ENCODE measurements at places on chromosomes 4 and X.

GRCh38 chrX:13372203-13372980, 52.5 kb upstream of the ATXN3L start:
- no peak for DNase-seq

GRCh38 chrX:135295238-135295943, 13.9 kb upstream of the ETDC start:
- DNase-seq, result peak; percentile 76

DNA sequence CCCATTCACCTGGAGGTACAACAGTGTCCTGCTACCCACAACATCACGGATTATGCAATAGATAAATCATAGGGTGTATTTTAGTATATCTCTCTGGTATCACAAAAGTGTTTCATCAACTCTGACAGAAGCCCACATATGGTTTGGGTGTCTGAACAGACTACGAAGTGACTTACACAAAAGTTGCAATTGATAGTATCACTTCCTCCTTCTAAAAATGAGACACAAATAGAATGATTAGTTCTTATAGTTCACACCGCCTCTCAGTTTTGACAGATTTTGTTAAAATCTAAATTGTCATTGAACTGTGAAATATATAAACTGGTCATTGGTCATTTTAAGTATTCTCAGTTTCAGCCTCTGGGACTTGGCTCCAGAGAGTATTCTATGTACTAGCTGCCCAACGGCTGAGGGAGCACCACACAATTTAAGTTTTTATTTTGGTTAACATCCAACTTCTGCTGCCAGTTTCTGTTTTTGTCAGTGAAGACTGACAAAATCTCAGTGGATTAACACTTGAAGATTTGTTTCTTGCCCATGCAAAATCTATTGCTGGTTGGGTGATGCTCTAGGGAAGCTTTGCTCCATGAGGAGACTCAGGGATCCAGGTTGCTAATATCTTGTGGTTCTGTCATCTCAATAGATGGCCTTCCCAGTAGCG, 113.8 kb upstream of the PUDP start:
- no peak for DNase-seq

DNA sequence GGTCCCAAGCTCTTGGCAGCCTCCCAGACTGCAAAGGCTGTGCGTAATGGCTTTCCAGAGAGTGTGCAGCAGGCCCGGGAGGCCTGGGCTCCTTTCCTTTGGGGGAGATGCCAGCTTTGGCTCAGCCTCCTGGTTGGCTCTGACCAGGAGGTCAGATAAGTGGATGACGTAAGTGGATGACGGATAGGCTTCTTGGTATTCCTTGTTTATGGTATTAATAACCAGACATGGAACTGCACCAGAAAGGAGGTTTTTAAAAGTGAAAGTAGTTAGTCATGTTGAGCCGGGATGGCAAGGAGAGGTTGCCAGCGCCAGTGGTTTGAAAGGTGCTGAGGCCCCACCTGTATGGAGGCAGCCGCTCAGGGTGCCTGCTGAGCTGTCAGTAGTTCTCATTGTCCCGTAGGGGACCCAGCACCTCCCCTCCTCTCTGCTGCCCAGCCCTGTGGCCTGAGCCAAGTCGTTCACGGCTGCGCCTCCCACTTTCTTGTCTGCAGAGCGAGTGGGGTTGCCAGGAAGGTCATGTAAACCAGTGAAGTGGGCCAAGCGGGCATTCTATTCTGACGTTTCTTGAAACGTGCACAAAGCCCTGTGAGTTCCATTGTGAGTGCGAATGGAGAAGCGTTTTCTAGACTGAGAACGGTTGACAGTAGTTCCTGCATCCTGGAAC, 28.7 kb upstream of the STOX2 start:
- DNase-seq, result no peak

GRCh38 chrX:153521034-153521433, 3.6 kb downstream of the ATP2B3 start:
- no peak for DNase-seq

DNA sequence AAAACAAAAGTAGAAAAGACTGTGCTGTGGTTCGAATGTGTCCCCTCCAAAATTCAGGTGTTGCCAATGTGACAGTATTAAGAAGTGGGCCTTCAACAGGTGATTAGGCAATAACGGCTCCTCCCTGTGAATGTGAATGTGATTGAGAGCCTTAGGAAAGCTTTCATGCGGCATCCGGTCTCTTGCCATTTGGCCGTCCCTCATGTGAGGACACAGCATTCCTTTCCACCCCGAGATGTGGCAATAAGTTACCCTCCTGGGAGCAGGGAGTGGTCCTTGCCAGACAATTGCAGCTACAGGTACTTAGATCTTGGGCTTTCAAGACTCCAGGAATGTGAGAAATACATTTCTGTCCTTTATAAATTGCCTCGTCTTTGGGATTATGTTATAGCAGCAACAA, 129.3 kb downstream of the CPEB2 start:
- no peak for DNase-seq

- no peak for DNase-seq
Observed at GRCh38 chr4:41262198-41262597, 5.5 kb downstream of the UCHL1 start.

DNA sequence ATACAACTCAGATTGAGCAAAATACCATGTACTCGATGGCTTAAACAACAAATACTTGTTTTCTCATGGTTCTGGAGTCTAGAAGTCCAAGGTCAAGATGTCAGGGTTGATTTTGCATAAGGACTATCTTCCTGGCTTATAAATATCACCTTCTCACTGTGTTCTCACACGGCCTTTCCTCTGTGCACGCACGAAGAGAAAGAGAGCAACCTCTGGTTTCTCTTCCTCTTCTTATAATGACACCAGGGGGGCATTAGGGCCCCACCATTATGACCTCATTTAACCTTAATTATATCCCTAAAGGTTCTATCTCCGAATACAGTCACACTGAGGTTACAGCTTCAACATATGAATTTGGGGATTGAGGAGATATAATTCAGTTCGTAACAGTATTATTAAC, 504.0 kb downstream of the MAGEE1 start:
- DNase-seq, result no peak

DNA sequence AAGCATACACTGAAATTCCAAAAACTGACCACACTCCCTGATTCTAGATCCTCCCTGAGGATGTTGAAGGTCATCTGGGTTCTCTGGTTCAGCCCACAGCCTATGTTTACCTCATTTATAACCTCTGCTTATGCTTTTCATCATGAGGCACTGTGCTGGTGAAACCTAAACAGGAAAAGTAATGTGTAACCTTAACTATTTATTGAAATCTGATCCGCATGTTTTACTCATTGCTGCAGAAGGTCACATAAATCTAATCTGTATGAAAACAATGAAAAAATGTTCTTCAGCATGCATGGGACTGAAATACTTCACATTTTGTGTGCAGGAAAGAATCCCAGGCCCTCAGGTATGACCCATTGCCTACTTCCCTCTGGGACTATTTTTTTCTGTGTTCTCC, 30.3 kb downstream of the UCHL1 start:
- DNase-seq, result no peak

DNA sequence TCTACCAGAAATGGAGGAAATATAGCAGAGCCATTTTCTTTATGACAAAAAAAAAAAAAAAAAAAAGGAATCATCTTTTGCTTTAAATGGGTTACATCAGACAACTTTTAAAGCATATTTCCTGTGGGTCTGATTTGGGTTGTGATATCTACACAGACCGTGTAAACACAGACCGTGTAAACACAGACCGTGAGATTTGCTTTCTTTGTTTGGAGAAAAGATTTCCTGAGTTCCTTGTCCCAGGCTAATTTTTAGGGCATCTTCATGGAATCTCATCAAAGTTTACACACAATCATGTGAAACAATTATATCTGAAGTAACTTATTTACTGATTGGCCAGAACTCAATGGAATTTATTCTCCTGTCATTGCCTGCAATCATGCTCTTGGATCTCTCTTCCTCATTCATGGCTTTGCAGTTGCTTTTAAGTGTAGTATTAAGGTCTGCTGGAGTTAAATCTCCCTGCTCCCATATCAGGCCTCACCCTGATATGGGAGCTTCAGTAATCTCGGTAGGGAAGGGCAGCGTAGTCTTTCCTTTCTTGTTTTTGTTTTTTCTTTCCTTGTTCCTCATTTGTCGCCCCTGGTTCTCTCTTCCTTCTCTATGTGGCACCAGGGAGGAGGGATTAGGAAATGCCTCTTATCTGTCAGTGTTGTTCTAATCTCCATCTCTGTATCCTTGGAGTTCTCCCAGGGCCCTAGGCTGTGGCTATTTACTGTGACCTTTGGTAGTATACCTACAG, 248.6 kb upstream of the JADE1 start:
- DNase-seq, result no peak

DNA sequence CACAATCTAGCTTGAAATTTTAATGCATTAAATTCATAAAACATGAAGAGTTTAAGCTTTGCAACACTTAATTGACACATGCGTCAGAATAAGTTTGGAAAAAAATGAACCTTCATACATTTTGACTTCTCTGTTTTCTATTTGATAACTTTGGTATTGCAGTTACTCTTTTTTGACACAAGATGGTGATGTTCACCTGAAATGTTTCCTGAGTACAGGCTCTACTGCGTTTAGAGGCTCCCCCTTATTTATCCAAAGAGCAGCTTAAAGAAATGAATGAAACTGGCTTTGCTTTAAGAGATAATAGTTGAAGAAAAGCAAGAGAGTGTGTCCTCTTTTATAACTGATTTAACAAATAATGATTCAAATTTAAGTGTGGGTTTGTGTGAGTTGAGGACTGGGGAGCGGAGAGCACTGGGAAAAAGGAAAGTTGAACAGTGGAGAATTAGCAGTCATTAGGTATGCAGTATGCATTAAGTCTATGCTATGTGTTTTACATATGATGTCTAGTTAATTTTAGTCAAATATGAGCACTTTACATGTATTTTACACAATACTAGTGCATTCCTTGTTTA, 180.6 kb upstream of the NUDT6 start:
- DNase-seq, result no peak

GRCh38 chrX:16138108-16138427, 14.7 kb downstream of the GRPR start:
- no peak for DNase-seq

DNA sequence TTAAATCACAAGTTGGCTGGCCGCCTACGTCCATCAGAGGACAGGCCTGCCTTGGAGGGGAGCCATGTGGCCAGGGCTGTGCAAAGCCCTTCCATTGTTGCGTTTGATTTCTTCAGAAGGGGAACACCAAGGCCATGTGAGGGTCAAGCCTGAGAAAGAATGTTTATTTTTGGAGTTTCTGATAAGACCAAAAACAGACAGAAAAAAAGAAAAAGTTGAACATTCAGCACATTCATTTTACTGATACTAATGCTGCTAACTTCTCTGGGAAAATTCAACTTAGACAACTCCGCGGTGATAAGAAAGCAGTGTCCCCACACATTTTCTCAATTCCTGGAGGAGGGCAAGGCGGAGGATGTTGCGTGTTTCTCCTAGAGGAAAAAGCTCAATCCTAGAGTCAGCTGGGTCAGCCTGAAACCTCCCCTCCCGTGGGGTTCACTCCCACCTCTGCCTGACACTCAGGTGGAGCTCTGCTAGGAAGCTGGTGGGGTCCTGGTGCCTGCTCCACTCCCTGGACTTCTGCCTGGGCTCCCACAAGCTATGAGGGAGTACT, 63.5 kb downstream of the ANAPC4 start:
- DNase-seq, result no peak

DNA sequence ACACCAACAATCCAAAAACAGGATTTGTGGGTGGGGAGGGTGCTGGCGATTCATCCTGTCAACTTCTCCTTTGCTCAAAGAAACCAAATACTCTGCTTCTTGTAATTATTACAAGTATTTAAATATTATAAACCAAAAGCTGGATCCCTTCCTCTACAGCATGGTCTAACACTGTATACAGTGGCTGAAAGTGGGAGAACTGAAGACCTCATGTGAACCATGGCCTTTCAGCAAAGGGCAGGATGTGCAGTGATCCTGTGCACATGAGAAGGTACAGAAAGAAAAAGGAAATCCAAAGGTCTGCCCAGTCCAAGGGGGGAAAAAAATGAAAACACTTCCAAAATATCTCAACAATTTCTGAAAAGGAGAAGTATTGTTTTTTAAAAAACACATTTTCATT, 5.3 kb upstream of the CXorf38 start:
- DNase-seq, result no peak

- DNase-seq, result no peak
Observed at GRCh38 chrX:9519546-9520216, 54.8 kb downstream of the TBL1X start.

DNA sequence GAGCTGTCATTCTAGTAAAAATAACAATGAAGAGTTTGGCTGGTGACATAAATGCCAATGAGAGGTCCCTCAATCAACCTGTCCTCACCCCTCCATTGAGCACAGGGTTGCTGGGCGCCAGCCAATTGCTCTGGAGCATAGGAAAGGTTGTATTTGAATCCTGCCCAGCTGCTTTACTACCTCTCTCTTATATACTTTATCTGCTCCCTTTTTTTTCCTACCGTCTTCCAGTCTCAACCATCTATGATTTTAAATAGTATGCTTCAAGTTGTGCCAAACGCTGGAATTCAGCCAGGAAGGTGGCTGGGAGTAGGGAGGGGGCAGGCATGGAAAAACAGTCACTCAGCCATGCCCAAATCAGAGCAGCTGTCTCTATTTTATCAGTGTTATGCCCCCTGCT, 153.8 kb downstream of the NR3C2 start:
- DNase-seq, result no peak

DNA sequence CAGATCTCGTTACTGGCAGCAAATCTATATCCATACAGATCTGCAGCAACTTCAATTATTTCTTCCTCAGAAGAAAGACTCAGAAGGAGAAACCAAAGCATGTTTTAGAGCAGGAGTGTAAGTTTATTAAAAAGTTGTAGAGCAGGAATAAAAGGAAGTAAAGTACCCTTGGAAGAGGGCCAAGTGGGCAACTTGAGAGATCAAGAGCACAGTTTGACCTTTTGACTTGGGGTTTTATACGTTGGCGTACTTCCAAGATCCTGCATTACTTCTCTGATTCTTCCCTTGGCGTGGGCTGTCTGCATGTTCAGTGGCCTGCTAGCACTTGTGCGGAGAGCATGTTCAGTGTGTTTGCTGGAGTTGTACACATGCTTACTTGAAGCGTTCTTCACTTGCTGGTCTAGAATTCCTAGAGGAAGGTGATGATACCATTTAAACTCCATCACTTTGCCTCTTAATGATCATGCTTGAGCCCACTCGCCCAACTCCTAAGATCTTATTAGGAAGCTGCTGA, 1114.7 kb upstream of the PABPC4L start:
- DNase-seq, result no peak

GRCh38 chrX:118522230-118522926, 26.8 kb downstream of the DOCK11 start:
- DNase-seq, result no peak

- no peak for DNase-seq
Observed at GRCh38 chr4:102871772-102872171, 3.0 kb downstream of the CISD2 start.

- DNase-seq, result no peak
Observed at GRCh38 chr4:148923881-148924280, 481.7 kb upstream of the NR3C2 start.

- DNase-seq, result no peak
Observed at GRCh38 chr4:42824278-42824977, 68.1 kb upstream of the GRXCR1 start.

GRCh38 chr4:145480257-145480656, 1.4 kb upstream of the SMAD1 start:
- DNase-seq, result no peak
